Caco-2 (cell line): ENCODE measurements at places on chromosomes 3 and 15.
A peak's percentile ranks its signal among the peaks of the same experiment; 100 is the strongest.

- no peak for DNase-seq
Observed at GRCh38 chr15:79904271-79904670, 7.5 kb upstream of the MTHFS start.

DNA sequence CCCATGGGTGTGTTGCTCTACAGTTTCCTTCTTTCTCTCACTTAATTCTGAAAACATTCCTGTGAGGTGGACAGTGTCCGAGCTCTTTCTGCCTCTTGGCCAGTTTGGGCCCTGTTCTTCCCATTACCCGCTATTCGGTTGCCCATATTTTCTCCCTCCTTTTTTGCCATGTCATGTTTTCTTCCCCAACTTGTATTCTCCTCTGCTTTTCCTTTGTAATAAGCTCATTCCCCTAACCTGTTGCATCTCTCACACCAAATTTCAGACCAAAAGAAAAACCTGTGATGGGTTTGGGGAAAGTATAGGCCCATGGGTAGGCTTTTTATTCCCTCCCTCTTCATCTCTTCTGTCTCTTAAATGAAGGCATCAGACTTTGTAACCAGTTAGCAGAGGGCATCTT is 30.5 kb downstream of the NKIRAS1 start:
- no peak for DNase-seq

DNA sequence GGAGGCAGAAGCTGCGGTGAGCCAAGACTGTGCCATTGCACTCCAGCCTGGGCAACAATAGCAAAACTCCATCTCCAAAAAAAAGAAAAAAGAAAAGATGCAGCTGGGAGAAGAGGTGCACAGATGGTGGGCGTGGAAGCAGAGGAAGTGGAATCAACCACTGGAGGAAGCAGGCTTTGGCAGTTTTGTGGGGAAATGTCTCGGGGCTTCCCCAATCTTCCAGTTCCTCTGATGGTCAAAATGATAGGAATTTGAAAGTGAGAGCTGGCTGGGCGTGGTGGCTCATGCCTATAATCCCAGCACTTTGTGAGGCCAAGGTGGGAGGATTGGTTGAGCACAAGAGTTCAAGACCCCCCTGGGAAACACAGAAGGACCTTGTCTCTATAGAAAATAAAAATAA is 48.1 kb upstream of the SMAD3 start:
- no peak for DNase-seq

GRCh38 chr3:170531657-170532335 is 54.1 kb downstream of the SLC7A14 start:
- no peak for DNase-seq

DNA sequence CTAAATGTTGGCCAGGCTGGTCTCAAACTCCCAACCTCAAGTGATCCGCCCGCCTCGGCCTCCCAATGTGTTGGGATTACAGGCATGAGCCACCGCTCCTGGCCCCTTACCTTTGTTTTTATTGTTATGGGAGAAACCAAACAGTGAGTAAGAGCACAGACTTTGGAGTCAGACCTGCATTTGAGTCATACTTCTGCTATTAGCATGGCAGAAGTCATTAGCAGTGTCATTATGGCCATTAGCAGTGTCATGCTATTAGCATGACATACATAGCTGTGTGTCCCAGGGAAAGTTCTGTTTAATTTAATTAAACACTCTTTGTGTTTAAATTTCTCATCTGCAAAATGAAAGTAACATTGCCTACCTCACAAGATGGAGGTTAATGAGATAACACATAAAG is 54.8 kb downstream of the SQOR start:
- no peak for DNase-seq

- no peak for DNase-seq
Observed at GRCh38 chr3:131881777-131882176, 153.0 kb downstream of the CPNE4 start.

GRCh38 chr15:39625856-39626255 is 45.0 kb downstream of the THBS1 start:
- DNase-seq, result no peak

GRCh38 chr3:46049093-46049492 is 21.8 kb upstream of the XCR1 start:
- no peak for DNase-seq

DNA sequence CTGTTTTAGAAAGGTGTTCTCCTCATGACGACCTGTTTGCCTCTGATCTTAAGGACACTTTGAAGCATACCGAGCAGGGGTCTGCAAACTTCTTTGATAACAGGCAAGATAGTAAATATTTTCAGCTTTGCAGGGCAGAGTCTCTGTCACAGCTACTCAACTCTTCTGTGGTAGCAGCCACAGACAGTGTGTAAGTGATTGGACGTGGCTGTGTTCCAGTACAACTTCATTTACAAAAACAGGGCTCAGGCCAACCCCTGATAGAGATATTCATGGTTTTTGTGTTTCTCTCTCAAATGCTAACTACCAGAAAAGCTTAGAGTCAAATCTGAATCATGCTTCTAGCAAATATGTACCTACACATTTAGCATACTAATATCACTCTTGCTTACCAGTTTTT is 51.5 kb downstream of the TGFBR2 start:
- no peak for DNase-seq

DNA sequence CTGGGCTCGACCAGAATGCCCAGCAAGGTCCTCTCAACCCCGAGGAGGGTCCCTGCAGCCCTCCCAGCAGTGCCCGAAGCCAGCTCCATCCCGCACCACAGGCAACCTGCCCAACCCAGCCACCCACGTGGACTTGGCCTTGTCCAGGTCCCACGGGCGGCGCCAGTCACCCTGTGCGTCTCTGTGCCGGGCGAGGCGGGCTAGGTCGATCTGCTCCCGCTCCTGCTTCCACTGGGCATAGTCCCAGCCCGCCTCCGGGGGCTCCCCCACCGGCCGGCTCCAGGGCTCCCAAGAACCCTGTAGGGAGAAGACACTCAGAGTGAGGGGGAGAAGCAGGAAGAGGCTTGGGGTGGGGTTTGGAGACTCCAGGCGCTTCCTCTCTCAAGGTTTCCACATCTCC is 3.1 kb downstream of the CCDC9B start:
- no peak for DNase-seq

DNA sequence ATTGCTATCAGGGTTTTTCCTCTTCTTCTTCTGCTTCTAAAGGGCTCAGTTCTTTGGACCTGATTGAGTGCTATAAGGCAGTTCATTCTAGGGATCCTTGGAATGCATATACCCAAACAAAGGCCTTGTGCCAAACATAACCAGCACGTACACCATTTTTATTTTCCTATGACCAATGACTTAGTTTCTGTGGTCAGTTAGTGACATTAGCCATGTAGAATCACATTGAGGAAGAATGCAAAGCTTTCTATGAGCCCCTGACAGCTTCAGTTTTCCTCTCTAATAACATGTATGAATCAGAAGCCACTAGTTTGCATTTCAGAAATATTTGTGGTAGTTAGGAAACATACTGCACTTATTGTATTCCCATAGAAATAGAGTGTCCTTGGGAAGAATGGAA is 240.0 kb downstream of the THRB start:
- DNase-seq, result no peak

- DNase-seq, result no peak
Observed at GRCh38 chr15:62533687-62534086, 368.6 kb upstream of the C2CD4B start.

GRCh38 chr3:194512895-194513601 is 26.2 kb upstream of the ATP13A3 start:
- peak; percentile 84 for DNase-seq

GRCh38 chr15:45784656-45785055 is 149.8 kb downstream of the SQOR start:
- DNase-seq, result no peak

- DNase-seq, result no peak
Observed at GRCh38 chr15:59197454-59197853, 9.2 kb upstream of the LDHAL6B start.

GRCh38 chr3:183428447-183429211 is at the start of gene MCF2L2:
Gene MCF2L2, minus strand, starts transcription at chr3:183428619. Its CDS starts 642 bp downstream, at chr3:183427977.
- peak; percentile 64 for DNase-seq

DNA sequence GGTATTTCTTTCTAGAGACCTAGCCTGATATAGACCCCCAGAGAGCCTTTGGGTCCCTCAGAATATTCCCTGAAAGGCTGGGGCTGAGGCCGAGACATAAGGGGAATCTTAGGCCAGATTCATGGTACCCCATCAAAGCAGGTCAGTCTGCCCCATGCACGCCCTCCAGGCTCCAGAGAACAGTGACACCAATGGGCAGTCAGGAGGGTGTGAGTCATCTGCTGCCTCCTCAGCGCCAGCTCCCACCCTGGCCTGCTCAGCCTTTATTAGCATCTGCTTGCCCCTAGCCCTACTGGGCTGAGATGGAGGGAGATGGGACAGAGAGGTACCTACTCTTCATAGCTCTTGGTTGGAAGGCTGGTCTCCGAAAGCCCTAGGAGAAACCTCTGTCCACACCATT is 14.3 kb upstream of the CAMKV start:
- no peak for DNase-seq

DNA sequence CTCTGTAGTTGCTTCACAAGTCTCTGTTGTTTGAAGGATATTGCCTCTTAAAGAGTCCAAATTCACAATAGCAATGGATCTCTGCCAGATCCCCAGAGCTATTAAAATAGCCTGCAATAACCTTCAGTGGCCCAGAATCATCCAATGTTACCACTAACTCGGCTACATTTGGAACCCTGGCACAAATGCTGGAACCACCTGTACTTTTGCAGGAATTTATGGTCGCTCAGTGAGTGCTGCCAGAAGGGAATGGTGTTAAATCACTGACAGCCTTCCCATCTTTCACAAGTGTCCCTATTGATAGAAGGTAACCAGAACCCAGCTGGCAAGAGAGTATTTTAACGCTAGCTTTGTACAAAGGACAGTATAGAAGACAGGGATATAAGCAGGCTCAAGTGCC is 298.8 kb upstream of the PLSCR5 start:
- DNase-seq, result no peak

GRCh38 chr3:42589382-42590109 is 1.1 kb upstream of the SS18L2 start:
- DNase-seq, result no peak

- DNase-seq, result no peak
Observed at GRCh38 chr3:104291437-104291851, 1075.3 kb upstream of the ALCAM start.

GRCh38 chr3:77160931-77161497 is 121.1 kb downstream of the ROBO2 start:
- DNase-seq, result no peak

- DNase-seq, result no peak
Observed at GRCh38 chr15:84947947-84948830, 33.5 kb upstream of the PDE8A start.

GRCh38 chr3:127141921-127142730 is 50.8 kb upstream of the PRR23E start:
- peak; percentile 69 for DNase-seq

- peak; percentile 64 for DNase-seq
Observed at GRCh38 chr3:125374501-125374995, 577 bp downstream of the ZNF148 start.

DNA sequence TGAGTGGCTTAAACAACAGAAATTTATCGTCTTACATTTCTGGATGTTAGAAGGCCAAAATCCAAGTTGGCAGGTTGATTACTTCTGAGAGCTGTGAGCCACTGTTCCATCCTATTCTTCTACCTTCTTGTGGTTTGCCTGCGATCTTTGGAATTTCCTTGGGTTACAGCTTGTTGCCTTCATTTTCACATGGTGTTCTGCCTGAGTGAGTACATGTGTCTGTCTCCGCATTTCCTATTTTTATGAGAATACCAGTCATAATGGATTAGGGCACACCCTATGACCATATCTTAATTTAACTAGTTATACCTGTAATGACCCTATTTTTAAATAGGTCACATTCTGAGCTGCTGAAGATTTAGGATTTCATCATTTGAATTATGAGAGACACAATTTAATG is 294.3 kb downstream of the CNTN4 start:
- DNase-seq, result no peak

- no peak for DNase-seq
Observed at GRCh38 chr15:68057758-68058157, 3.6 kb downstream of the PIAS1 start.

DNA sequence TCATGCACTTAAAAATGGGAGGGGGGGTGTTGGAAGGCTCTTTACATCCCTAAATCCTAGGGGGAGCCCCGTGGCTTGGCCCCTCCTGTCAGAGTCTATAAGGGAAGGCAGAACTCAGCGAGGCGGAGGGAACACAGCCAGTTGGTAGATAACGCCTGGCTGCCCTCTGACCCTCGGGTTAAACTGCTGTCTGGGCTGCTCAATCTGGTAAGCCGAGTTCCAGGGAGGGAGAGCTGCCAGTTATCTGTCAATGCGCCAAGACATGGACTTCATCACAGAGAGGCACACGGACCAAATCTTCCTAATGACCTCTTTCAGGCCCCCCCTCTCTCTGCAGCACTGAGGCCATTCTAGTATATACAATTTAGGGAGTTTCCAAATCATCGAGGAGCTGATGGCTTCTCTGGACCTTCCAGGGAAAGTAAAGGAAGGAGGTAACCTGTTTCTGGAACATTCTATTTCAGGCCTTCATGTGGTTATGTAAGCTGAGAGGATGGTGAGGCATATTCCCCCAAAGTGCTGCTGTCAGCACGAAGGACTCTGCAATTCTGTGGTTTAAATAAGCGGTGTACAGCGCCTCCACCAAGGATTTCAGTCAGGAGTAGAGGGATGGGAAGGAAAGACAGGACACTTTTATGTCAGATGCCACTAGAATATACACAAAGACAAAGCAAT is 349.0 kb downstream of the MCTP2 start:
- no peak for DNase-seq

- no peak for DNase-seq
Observed at GRCh38 chr3:111285694-111286093, 214.1 kb downstream of the NECTIN3 start.

DNA sequence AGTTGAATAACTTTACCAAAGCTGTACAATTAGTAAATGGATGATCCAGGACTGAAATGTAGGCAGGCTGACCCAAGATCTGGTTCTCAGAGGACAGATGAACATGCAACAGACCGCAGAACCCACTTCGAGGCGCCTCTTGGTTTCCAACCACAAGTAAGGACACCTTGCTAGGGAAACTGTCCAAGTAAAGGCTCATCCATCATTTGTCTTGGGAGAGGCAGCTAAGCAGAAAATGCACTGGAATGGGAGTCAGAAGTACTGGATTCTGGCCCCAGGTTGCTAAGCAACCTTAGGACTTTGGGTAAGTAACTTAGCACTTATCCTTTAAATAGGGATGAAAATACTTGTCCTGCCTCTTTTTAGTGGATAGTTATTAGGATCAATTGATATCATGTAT is 366.3 kb upstream of the LRRC3B start:
- no peak for DNase-seq

GRCh38 chr15:100043692-100044091 is 298.1 kb downstream of the ADAMTS17 start:
- DNase-seq, result no peak

- no peak for DNase-seq
Observed at GRCh38 chr3:126423191-126424038, 28.7 kb downstream of the CFAP100 start.

DNA sequence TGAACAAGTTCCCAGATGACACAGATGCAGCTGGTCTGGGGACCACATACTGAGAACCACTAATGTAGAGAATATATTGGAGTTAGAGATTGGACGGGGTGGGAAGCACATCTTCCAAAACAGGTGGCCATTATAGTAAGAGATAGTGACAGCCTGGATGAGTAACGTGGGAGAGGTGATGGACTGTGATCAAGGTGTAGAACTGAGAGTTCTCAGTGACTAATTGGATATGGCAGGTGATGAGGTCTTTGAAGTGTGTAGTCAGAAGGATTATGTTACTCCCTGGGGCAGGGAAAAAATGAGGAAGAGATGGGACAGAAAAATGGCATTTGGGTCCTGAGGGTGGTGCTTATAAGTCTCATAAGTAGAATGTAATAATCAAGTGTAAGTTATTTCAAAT is 66.6 kb downstream of the KCNMB2 start:
- DNase-seq, result no peak

- no peak for DNase-seq
Observed at GRCh38 chr15:70051948-70052633, 45.6 kb downstream of the TLE3 start.

- no peak for DNase-seq
Observed at GRCh38 chr15:37094915-37095711, 5.2 kb downstream of the MEIS2 start.
